SJCRH30 (cell line): ENCODE measurements at places on chromosomes 16 and 17. TPM values are rescaled to one million over a fixed set of nuclear protein-coding genes. Genes with fewer than 3 reads are reported as not detected.

- DNase-seq = no peak
- H3K27ac ChIP-seq = no peak overlapping the region
- no peaks in the 10 kb centered on the region for H3K36me3 ChIP-seq
- H3K4me1 ChIP-seq = no peaks in the 10 kb centered on the region
- H3K4me3 ChIP-seq = no peak overlapping the region
Measured at GRCh38 chr17:16936536-16937310, 35.2 kb downstream of the TNFRSF13B start.

MPP3 gene
- total RNA-seq = 6.6 and 11.3 TPM in 2 replicates

LASP1 gene
- 36.7 and 38.8 TPM in 2 replicates for total RNA-seq

GRCh38 chr16:30928390-30928789 lies 5.0 kb downstream of the FBXL19 start:
- no peak overlapping the region for H3K4me3 ChIP-seq
- no peak overlapping the region for H3K27ac ChIP-seq
- peaks cover 7% of the 10 kb centered on the region; the same call in 1 of the 2 replicates for H3K36me3 ChIP-seq
- H3K4me1 ChIP-seq = no peaks in the 10 kb centered on the region
- H3K27me3 ChIP-seq = no peaks in the 10 kb centered on the region

KRTAP2-4 gene
- total RNA-seq = not detected in 2 replicates

GRCh38 chr17:8941520-8941919 lies 24.0 kb downstream of the PIK3R5 start:
- no peak overlapping the region for H3K27ac ChIP-seq
- no peaks in the 10 kb centered on the region for H3K36me3 ChIP-seq
- H3K4me1 ChIP-seq = no peaks in the 10 kb centered on the region
- H3K4me3 ChIP-seq = no peak overlapping the region
- no peak for DNase-seq

DNA sequence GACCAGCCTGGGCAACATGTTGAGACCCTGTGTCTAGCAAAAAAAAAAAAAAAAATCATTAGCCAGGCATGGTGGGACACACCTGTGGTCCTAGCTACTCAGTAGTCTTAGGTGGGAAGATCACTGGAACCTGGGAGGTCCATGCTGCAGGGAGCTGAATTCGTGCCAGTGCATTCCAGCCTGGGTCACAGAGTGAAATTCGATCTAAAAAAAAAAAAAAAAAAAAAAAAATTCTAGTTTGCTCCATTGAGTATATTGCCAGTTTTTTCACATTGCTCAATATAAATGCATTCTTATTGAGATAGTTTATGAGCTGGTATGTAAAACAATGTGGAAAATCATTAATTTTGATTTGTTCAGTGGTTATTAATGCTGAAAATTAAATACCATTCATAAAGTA lies 52.0 kb downstream of the ABHD15 start:
- H3K4me3 ChIP-seq = no peak overlapping the region
- H3K4me1 ChIP-seq = peaks cover 7% of the 10 kb centered on the region; the same call in 1 of the 2 replicates
- no peaks in the 10 kb centered on the region for H3K27me3 ChIP-seq
- DNase-seq = peak; percentile 29
- no peak overlapping the region for H3K27ac ChIP-seq
- peaks cover 67% of the 10 kb centered on the region for H3K36me3 ChIP-seq

DNA sequence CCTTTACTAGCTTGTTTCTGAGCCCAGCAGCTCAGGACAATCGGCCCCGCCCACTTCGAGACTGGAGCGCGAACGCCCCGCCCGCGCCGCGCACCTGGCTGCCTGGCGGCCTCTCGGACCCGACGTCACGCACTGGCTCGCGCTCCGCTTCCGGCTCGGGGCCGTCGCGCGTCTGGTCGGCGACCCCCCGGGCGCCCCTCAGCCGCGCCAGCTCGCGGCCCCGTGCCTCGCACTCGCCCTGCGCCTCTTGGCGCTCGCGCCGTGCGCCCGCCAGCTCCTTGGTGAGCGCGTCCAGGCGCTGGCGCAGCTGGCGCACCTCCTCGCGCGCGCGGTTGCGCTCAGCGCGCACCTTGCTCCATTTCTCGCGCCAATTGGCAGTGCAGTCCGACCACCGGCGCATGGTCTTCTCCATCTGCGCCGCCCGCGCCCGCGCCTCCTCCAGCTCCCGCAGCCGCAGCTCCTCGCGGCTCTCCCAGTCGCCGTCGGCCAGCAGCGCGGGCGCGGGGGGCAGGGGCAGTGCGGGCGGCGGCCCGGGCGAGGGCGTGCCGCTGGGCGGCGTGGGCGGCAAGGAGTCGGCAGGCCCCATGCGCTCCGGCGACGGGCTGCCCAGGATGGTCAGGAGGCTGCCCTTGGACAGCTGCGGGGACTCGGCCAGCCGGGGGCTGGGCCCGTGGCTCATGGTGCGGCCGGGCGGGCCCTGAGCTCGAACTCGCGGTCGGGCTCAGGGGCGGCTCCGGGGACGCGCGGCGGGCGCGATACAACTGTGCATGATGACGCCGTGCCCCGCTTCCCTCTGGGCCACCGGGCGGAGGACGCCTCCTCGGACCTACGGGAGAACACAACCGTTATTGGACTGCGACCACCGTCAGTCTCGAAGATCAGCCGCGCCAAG lies 7.6 kb downstream of the CCDC102A start:
- no peaks in the 10 kb centered on the region for H3K27me3 ChIP-seq
- H3K4me1 ChIP-seq = peaks cover under 1% of the 10 kb centered on the region; the same call in 1 of the 2 replicates
- no peaks in the 10 kb centered on the region for H3K36me3 ChIP-seq
- no peak overlapping the region for H3K4me3 ChIP-seq

DNA sequence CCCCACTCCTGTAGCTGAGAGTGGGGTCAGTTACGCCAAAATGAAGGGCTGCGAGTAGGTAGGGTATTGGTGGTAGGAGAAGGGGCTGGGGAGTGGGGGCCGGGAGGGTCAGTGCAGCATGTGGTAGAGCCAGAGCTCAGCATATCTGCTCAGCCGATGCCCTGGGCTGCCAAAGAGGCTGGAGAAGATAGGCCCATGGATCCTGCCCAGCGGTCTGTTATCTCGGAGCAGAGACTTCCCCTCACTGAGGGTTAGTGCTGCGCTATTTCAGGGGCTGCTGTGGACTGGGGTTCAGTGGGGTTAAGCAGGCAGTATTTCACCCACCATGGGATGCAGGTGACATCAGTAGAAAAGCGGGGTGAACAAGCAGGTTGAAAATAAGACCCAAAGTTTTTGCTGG lies 19.7 kb downstream of the RHBDL3 start:
- no peak overlapping the region for H3K27ac ChIP-seq
- H3K4me3 ChIP-seq = no peak overlapping the region
- no peaks in the 10 kb centered on the region for H3K36me3 ChIP-seq
- H3K4me1 ChIP-seq = peaks cover 4% of the 10 kb centered on the region; the same call in 1 of the 2 replicates
- peaks cover 17% of the 10 kb centered on the region for H3K27me3 ChIP-seq
- DNase-seq = no peak

TMEM114 gene
- not detected in 2 replicates for total RNA-seq

EPX gene
- not detected in 2 replicates for total RNA-seq

GRCh38 chr16:66752379-66752778 lies 970 bp upstream of the DYNC1LI2 start:
- DNase-seq = no peak
- H3K36me3 ChIP-seq = peaks cover 29% of the 10 kb centered on the region
- no peak overlapping the region for H3K27ac ChIP-seq
- no peaks in the 10 kb centered on the region for H3K27me3 ChIP-seq

GRCh38 chr16:11225677-11226549 lies 30.1 kb downstream of the SOCS1 start:
- no peak overlapping the region for H3K27ac ChIP-seq
- H3K4me1 ChIP-seq = no peaks in the 10 kb centered on the region
- no peaks in the 10 kb centered on the region for H3K36me3 ChIP-seq
- H3K27me3 ChIP-seq = no peaks in the 10 kb centered on the region

DNA sequence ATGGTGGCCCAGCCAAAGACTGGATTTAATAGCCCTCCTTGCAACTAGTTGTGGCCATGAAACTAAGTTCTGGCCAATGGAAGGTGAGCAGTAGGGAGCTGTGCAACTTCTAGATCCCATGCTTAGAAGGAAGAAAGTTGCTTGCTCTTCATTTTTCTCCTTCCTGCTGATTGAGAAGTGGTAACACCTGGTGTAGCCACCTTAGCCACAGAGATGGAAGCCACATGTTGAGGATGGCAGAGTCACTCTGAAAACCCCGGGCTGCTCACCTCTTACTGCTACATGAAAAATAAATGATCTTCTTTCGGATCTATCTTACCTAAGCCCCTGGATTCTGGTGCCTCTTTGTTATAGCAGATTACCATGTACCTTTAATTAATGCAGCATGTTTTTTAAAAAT lies 10.3 kb upstream of the ATP5MC1 start:
- DNase-seq = no peak
- H3K36me3 ChIP-seq = no peaks in the 10 kb centered on the region
- no peaks in the 10 kb centered on the region for H3K27me3 ChIP-seq
- H3K4me3 ChIP-seq = no peak overlapping the region
- no peak overlapping the region for H3K27ac ChIP-seq
- H3K4me1 ChIP-seq = no peaks in the 10 kb centered on the region

DNA sequence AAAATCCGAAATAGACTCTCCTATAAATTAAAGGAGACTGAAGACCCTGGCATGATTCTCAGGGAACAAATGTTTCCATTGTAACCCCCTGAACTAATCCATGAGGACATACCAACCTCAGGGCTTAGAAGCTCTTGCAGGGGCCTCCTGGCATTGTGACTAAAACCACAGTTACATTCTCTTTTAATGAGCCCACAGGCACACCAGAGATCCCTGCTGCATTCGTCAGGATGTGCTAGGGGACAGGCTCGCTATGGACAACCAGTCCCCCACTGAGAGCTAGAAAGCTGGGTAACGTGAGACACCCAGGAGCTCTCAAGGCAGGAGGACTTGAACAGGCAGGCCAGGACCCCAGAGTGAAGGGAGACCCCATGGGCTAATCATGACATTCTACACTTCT lies 140.6 kb upstream of the TNRC6C start:
- no peak overlapping the region for H3K27ac ChIP-seq
- peak; percentile 79 for DNase-seq
- no peak overlapping the region for H3K4me3 ChIP-seq
- no peaks in the 10 kb centered on the region for H3K27me3 ChIP-seq

- no peak for DNase-seq
- H3K4me1 ChIP-seq = no peaks in the 10 kb centered on the region
- no peaks in the 10 kb centered on the region for H3K36me3 ChIP-seq
- H3K4me3 ChIP-seq = no peak overlapping the region
- H3K27me3 ChIP-seq = no peaks in the 10 kb centered on the region
- H3K27ac ChIP-seq = no peak overlapping the region
Measured at GRCh38 chr16:86245351-86245750, 265.0 kb upstream of the FOXF1 start.

GRCh38 chr16:81693041-81693743 lies 85.9 kb upstream of the PLCG2 start:
- H3K27me3 ChIP-seq = no peaks in the 10 kb centered on the region
- no peak for DNase-seq
- peaks cover 31% of the 10 kb centered on the region for H3K4me1 ChIP-seq
- no peaks in the 10 kb centered on the region for H3K36me3 ChIP-seq
- no peak overlapping the region for H3K4me3 ChIP-seq

- H3K4me1 ChIP-seq = no peaks in the 10 kb centered on the region
- no peak for DNase-seq
- H3K4me3 ChIP-seq = no peak overlapping the region
- no peaks in the 10 kb centered on the region for H3K36me3 ChIP-seq
- no peaks in the 10 kb centered on the region for H3K27me3 ChIP-seq
Measured at GRCh38 chr16:72895951-72896350, 152.0 kb downstream of the ZFHX3 start.

- no peaks in the 10 kb centered on the region for H3K27me3 ChIP-seq
- H3K36me3 ChIP-seq = no peaks in the 10 kb centered on the region
- DNase-seq = peak; percentile 87
- H3K4me1 ChIP-seq = peaks cover 68% of the 10 kb centered on the region
Measured at GRCh38 chr16:70703041-70703834, 17.4 kb upstream of the MTSS2 start.

DNA sequence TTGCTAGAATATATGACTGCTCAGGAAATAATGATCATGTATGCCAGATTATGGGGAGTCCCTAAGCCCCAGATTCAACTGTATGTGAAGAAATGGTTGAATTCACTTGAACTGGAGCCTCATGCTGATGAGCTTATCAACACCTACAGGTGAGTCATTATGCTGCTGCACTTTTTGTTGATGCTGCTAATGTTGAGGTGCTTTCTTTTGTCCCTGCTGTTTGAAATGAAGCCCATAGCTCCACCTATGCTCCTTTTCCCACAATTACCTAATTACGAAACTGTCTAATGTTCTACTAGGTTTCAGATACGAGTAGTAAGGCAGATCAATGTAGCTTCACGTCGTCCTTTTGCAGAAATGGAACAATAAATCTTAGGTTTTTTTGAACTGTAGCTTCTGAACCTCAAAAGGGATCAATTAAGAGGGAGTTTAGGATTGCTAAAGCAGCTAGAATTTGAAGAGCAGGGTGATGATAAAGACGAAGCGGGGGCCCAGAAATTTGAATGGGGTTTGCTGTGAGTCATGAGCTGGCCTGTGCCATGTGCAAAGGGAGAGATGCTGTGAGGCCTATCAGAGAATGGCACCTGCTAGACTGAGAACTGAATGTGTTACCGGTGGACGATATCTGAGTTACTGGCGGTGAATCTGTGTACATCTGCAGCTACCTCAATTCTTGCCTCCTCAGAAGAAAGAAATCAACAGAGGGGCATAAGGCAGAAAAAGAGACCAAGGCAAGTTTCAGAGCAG lies 6.1 kb upstream of the UQCRC2 start:
- H3K27ac ChIP-seq = no peak overlapping the region
- DNase-seq = no peak
- H3K27me3 ChIP-seq = no peaks in the 10 kb centered on the region
- peaks cover 12% of the 10 kb centered on the region for H3K4me1 ChIP-seq

MYL4 gene
- total RNA-seq = 58.4 and 61.9 TPM in 2 replicates

DNA sequence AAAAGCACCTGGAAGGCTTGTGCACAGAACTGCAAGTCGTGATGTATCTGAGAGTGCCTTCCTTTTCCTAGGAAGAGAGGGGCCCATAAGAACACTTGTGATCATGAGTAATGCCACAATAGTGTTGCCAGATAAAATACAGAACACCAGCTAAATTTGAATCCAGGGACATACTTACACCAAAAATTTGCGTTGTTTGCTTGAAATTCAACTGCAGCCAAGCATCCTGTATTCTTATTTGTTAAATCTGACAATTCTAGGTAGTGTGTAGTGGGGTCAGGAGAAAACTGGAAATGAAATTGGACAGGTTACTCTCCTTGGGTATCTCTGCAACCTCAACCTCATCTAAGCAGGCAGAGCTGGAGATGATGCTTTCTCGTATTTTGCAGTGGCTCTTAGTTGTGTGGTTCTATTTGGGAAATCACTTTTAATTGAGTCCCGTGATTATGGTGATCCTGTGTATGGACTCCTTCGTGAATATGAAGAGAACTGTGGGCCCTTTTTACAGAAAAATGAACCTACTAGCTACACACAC lies 12.0 kb downstream of the SLC35B1 start:
- H3K27me3 ChIP-seq = no peaks in the 10 kb centered on the region
- H3K4me1 ChIP-seq = no peaks in the 10 kb centered on the region
- no peak overlapping the region for H3K27ac ChIP-seq
- no peak overlapping the region for H3K4me3 ChIP-seq

MMP25 gene
- total RNA-seq = 0.06 and 0.13 TPM in 2 replicates

NTN1 gene
- total RNA-seq = 10.4 TPM in 2 replicates
